Aortic smooth muscle cell (primary cell): ENCODE measurements at places on chromosomes 2 and 18. TPM values are rescaled to one million over a fixed set of nuclear protein-coding genes. Genes with fewer than 3 reads are reported as not detected.

The ZC3H6 gene
- total RNA-seq: 3.8 and 4.4 TPM in 2 replicates

The ALPG gene
- total RNA-seq: not detected in 2 replicates

The CDKL4 gene
- total RNA-seq: 1.2 and 1.7 TPM in 2 replicates

The ARHGEF33 gene
- 0.37 and 0.40 TPM in 2 replicates for total RNA-seq

The PSMA8 gene
- not detected in 2 replicates for total RNA-seq

The LGALSL gene
- 7.7 and 11.1 TPM in 2 replicates for total RNA-seq

The ALK gene
- 0.13 TPM in 1 of 2 replicates, not detected in the other for total RNA-seq

The SP100 gene
- 153 and 155 TPM in 2 replicates for total RNA-seq

The RGPD4 gene
- total RNA-seq: under 0.01 TPM in 1 of 2 replicates, not detected in the other

The C2orf92 gene
- 1.6 and 2.1 TPM in 2 replicates for total RNA-seq

The SAG gene
- total RNA-seq: not detected in 2 replicates

The GAREM2 gene
- 0.53 and 0.68 TPM in 2 replicates for total RNA-seq

The SERPINB4 gene
- total RNA-seq: not detected in 2 replicates

The PLEKHH2 gene
- total RNA-seq: 1.9 and 5.7 TPM in 2 replicates

The CLIP4 gene
- 41.2 and 45.3 TPM in 2 replicates for total RNA-seq

The NEU2 gene
- total RNA-seq: not detected in 2 replicates

The BOLL gene
- not detected in 2 replicates for total RNA-seq

The SCLY gene
- total RNA-seq: 10.6 and 11.0 TPM in 2 replicates

The EIF2AK3 gene
- total RNA-seq: 46.1 and 51.9 TPM in 2 replicates

The SLC30A3 gene
- total RNA-seq: 0.19 TPM in 1 of 2 replicates, not detected in the other

The KLHL29 gene
- 4.0 and 4.4 TPM in 2 replicates for total RNA-seq

The SMIM21 gene
- not detected in 2 replicates for total RNA-seq

The SMYD1 gene
- total RNA-seq: not detected in 2 replicates

The ZNF516 gene
- total RNA-seq: 8.9 and 12.1 TPM in 2 replicates

The TRIM43 gene
- not detected in 2 replicates for total RNA-seq

The ACTG2 gene
- total RNA-seq: 0.56 TPM in 1 of 2 replicates, not detected in the other

The IL36RN gene
- not detected in 2 replicates for total RNA-seq

The CDH2 gene
- 34.0 and 57.3 TPM in 2 replicates for total RNA-seq

The C2orf80 gene
- not detected in 2 replicates for total RNA-seq

The AQP12B gene
- total RNA-seq: not detected in 2 replicates

The LIMS3 gene
- total RNA-seq: 7.9 and 13.2 TPM in 2 replicates

The RTTN gene
- 10.5 and 12.6 TPM in 2 replicates for total RNA-seq

The NOSTRIN gene
- total RNA-seq: under 0.01 TPM in 1 of 2 replicates, not detected in the other

The KCNF1 gene
- total RNA-seq: under 0.01 TPM in 1 of 2 replicates, not detected in the other

The DSG4 gene
- not detected in 2 replicates for total RNA-seq

The UPP2 gene
- not detected in 2 replicates for total RNA-seq

The SOX11 gene
- total RNA-seq: not detected in 2 replicates

The PTPRN gene
- 0.25 and 0.40 TPM in 2 replicates for total RNA-seq

The MREG gene
- total RNA-seq: 1.2 and 1.7 TPM in 2 replicates

The HRH4 gene
- total RNA-seq: under 0.01 and 0.06 TPM in 2 replicates
